ENCODE measurements at places on chromosomes 7 and 10. TPM values are rescaled to one million over a fixed set of nuclear protein-coding genes. Genes with fewer than 3 reads are reported as not detected.

DNA sequence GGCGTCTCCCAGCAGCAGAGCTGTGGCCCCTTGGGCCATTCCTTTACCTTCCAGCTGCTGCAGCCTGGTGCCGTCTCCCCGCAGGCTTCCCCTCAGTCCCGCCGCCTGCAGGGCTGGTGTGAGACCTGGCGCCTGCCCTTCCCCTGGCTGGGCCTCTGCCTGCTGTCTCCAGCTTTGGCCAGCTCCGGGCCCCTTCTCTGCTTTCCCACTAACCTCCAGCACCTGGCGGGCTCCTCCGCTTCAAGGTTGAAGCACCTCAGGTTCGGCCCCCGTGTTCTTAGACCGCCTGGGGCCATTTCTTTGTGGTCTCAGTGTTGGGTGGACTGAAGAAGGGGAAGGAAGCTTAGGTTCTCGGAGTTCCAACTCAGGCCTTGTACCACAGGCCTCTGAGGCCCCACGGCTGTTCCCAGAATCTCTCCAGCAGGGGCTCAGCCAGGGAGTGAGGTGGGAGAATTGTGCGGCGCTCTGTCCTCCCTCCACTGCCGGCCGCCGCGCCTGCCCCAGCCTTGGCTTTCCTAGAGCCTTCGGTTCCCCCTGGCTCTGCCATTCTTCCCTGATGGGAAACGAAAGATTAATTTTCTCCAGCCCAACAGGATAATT, 30.3 kb downstream of the GBX1 start:
- no peak for DNase-seq

DNA sequence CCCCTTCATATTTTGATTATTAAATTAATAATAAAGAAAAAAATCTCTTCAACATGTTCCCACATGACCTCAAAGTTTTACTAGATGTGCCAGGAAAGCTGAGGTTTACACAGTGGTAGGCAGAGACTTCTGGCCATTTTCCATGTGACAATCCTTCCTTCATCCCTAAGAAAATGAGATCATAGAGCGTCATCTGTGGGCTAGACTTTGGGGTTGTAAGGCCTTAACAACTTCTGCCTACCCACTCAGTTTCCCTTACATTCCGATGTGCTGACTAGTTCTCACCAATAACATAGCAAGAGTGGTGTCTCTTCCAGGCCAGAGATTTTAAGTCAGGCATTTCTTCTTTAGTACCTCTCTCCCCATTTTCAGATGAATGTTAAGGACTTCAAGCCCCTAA, 171.1 kb upstream of the PHF14 start:
- no peak for DNase-seq

The KIF11 gene
- 27.9 TPM for polyA plus RNA-seq

GRCh38 chr7:33500703-33501701, 371.6 kb downstream of the BBS9 start:
- no peak for DNase-seq

GRCh38 chr7:116618338-116619128, 53.5 kb upstream of the MET start:
- no peak for DNase-seq

- no peak for DNase-seq
Observed at GRCh38 chr7:156651474-156651873, 10.9 kb downstream of the RNF32 start.

The ZNF727 gene
- polyA plus RNA-seq, result not detected

GRCh38 chr7:93948106-93948505, 26.6 kb downstream of the GNG11 start:
- DNase-seq, result no peak

The FLNC gene
- polyA plus RNA-seq, result 16.6 TPM

- DNase-seq, result no peak
Observed at GRCh38 chr10:27341001-27341400, 100.4 kb upstream of the ACBD5 start.

The MUC12 gene
- 0.23 TPM for polyA plus RNA-seq

GRCh38 chr7:22194658-22195273, 162.2 kb downstream of the RAPGEF5 start:
- no peak for DNase-seq

DNA sequence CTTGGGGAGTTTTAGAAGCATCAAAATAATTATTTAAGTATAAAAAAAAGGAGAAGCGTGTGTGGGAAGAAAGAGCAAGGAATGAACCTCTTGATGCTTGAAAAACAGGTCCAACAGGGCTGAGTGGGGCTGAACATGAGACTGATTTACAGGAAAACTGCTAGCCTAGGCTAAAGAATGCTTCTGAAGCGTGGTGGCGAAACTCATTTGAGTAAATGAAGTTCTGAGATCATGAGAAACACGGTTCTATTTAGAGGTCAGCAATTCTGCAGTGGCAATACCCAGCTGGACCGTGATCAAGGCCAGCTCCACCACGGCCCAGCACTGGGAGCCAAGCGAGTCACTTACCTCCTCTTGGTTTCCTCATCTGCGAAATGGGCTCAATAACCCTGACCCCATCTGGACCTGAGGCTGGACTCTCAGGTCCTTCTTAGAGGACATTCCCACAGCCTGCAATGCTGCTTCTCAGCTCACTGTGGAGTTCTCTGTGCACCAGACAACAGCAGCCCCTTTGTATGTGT, 140.1 kb upstream of the ADAM12 start:
- no peak for DNase-seq

GRCh38 chr7:17030559-17030958, 148.8 kb upstream of the AGR3 start:
- no peak for DNase-seq

The PDE6C gene
- 2.8 TPM for polyA plus RNA-seq

DNA sequence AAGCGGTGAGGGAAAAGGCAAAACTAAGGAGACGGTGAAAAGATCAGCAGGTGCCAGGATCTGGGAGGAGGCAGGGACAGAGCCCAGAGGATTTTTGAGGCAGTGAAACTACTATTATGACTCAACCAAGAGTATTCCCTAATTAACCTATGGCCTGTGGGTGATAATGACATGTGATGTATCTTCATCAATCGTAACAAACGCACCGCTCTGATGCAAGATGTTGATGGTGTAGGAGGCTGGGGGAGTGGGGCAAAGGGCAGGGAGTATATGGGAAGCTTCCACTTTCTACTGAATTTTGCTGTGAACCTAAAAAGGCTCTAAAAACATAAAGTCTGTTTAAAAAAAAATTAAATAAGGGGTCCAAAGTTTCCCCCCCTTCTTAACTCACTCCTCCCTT, 25.5 kb upstream of the EZH2 start:
- DNase-seq, result no peak

GRCh38 chr7:84447636-84448293, 253.2 kb upstream of the SEMA3A start:
- DNase-seq, result no peak

The GIMAP6 gene
- 14.2 TPM for polyA plus RNA-seq

DNA sequence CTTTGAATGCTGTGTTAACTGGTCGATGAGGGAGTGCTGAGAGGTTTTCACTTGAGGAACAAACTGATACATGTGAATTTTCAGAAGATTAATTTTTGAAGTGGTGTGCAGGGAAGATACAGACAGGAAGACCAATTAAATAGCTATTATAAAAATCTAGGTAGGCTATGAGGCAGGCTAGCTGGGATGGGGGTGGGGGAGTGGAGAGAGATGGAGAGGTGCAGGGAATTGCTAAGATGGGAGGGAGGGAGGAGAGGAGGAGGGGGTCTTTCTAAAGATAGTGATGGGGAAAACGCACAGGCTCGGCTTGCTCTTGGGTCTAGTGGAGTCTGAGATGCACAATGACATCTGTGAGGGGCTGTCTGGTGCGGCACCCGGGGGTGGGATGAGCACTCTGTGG, 15.2 kb downstream of the ATXN7L1 start:
- DNase-seq, result no peak
